GM13976 (cell line): ENCODE measurements at places on chromosomes 2 and 18.
A peak's percentile ranks its signal among the peaks of the same experiment; 100 is the strongest.

GRCh38 chr18:4755848-4756247 is 300.7 kb upstream of the DLGAP1 start:
- DNase-seq, result no peak

DNA sequence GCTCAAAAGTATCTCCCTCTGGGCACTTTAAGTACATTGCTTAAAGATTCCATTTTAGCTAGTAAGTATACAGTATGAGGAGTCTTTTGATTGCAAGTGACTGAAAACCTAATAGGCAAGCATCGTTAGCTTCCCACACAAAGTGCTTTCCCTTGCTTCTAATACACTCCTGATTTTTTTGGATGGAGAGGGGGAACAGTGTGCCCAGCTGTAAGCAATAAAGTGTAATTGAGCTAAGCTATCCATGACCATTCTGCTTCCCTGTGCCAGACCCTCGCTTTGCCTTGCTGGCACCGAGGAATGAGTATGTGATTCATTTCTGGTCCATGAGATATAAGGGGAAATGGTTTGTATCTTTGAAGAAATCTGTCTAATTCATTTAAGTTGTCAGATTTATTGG is 3.8 kb upstream of the ZNF24 start:
- no peak for DNase-seq

DNA sequence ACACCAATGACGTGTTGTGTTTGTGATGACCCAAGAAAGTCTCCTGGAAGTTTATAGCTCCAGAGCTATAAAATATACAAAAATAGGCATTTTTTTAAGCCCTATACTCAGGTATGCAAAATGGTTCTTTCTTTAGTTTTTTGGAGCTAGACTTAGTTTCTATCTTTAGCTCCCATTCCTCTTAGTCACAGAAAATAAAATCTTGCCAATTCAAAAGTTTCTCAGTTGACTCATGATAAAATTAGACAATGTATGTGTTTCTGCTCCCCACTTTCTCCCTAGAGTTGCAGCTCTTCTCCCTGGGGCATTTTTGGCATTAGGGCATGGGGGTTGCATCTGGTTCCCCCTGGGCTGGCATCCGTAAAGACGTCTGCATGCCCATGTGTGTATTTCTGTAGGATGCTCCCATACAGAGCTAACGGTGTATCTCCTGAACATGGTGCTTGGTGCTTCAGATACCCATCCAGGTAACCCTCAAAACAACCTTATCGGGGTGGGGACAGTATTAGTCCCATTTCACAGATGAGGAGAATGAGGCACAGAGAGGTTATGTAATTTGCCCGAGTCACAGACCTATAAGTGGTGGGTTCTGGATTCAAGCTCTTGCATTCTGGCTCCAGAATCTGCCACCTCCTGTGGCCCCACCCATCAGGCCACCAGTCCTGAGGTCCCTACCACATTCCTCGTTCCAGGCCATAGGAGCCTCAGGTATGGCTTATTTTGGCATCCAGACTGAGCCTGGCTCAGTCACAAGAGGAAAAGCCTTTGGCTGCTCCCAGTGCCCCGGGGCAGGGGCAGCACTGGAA is 43.1 kb upstream of the ASAP2 start:
- DNase-seq, result no peak

DNA sequence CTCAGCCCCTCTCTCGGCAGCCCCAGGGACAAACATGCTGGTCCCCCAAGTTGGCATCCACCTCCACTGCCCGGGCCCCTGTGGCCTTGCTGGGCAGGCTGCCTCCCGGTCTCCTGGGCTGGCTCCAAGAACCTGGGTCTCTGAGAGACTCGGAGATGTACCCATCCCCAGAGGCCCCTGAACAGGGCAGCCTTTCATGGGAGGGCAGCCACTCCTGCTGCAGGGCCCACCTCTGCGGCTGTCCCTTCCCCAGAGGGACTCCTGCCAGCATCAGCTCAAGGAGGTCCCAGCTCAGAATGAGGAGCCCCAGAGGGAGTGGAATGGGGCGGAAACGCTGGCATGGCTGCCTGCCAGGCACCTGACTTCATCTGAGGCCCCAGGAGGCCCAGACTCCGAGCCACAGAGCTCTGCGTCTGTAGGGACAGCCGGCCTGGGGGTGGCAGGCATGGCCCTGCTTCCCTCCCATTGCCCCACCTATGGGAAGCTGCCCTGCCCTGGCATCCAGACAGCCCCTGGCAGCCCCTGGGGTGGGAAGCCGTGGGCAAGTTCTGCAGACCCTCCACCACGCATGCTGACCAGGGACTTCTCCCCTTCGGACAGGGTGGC is 857 bp upstream of the CROCC2 start:
- DNase-seq, result no peak

- DNase-seq, result no peak
Observed at GRCh38 chr2:13289310-13289709, 572.6 kb downstream of the TRIB2 start.

DNA sequence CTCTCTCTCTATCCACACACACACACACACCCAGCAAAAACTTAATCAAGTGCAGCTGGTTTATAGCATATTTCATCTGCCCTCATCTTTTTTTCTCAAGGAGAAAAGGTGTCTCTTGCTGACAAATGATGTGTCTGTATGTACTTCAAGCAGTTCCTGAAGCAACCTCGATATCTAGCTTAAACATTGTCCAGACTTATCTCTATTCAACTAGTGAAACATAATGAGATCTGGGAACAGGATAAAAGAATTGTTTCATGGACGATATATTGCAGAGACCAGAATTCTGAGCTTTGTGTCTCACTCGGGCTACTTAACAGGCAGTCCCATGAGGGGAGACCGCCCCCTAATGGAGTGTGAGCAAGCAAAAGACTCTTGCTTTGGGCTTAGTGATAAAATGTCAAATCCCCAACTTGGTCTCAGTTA is 929.2 kb upstream of the SOX11 start:
- no peak for DNase-seq

- no peak for DNase-seq
Observed at GRCh38 chr2:11832531-11832930, 86.1 kb downstream of the LPIN1 start.

DNA sequence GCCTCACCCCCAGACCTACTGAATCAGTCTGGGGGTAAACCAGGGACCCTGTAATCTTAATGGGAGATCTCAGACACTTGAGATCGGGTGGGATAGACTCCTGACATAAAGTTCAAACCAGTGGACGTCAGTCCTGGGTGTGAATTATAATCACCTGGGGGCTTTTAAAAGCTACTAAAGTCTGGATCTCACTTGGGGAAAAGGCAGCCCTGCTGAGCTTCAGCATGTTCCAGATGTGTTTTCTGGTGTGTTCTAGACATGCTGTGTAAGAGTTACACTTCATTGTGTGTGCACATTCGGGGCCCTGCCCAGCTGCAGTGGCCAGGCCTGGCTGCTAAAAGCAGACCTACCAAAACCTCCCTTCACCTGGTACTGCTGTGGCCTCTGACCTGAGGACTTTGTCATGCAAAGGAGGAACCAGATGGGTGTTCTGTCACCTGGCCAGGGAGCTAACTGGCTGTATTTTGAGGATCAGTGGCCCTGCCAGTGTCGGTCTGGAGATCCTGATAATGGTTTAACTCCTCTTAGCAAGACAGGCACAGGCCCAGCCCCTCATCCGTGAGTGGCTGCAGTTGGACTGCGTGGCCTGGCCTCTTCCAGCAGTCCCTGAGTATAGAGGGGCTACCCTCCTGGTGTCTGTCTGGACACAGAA is 10.6 kb downstream of the RRM2 start:
- DNase-seq, result peak; percentile 6

DNA sequence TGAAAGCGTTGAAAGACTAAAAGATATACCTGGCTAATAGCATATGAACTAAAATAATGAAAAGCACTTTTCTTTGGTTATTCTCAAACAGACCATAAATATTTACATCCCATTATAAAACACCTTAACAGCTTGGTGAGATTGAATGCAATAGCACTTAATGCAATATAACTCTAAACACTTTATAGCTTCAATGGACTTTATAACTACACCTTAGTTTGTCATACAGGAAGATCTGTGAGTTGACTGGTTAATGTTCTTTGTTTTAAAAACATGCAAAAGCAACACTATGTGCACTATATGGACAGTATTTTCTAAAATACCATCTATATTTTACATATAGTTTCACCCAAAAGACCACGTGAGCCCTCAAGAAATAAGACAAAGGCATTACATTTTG is 353.3 kb upstream of the ACVR2A start:
- no peak for DNase-seq

DNA sequence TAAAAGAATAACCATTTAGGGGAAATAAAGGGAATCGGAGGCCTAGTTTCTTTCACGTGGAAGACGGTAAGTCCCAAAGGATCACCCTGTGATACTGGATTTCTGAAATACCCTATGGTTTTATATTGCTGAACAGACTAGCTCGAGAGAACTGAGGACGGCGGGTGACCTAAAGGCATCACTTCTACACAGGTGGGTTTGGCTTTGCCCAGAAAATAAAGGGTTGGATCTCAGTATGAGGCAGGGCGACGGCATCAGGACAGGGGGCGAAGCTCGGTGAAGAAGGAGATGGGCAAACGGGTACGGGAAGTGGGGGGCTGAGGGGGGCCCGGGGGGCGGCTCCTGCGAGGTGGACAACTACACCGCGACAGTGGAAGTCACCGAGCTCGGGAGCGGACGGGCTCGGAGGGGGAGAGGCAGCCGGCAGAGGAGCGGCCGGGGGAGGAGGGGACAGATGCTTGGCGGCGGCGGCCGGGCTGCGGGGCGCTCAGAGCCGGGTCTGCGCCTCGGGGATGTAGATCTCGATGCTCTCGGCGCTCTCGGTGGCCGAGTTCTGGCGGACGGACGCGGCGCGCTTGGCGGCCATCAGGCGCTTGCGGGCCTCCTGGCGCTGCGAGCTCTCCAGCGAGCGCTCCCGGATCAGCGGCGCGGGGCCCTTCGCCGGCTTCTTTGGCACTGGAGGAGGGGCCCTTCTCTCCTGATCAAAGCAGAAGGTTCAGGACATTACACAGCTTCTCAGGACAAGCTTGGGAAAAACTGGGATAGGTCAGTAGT is 48.9 kb downstream of the TGIF1 start:
- DNase-seq, result peak; percentile 46

DNA sequence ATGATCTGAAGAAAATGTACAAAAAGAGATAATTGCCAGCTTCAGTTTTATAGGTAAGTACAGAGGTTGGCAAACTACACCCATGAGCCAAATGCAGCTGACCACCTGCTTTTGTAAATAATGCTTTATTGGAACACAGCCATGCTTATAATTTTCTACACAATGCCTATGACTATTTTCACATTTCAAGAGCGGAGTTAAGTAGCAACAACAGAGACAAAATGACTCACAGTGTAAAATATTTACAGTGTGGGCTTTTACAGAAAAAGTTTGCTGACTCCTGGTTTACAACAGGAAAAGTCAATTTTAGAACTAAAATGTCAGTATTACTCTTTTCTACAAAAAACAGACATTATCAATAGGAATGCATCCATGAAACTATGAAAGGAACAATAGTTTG is 26.0 kb downstream of the CWC22 start:
- DNase-seq, result no peak
